Caki2 (cell line): ENCODE measurements at places on chromosomes 7 and 10.
A peak's percentile ranks its signal among the peaks of the same experiment; 100 is the strongest.

GRCh38 chr10:122112625-122113160 is 123.7 kb downstream of the TACC2 start:
- DNase-seq: peak; percentile 93

GRCh38 chr7:127891144-127891543 is 140.1 kb downstream of the LRRC4 start:
- no peak for DNase-seq

GRCh38 chr10:69639291-69640195 is 9.5 kb downstream of the FAM241B start:
- peak; percentile 44 for DNase-seq

DNA sequence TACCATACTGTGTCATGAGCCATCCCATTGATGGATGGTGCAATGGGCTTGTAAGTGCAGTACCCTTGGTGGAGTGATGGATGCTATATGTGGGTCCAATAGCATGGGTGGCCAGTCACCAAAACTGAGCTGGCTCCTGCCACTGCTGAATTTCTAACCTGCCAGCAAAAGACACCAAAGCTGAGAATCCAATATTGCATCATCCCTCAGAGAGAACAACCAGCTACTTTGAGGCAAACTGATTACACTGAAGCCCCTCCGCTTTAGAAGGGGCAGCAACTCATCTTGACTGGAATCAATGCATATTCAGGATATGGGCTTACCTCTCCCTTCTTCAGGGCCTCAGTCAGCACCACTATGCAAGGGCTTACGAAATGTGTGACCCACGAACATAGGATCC is 211.6 kb downstream of the DGKI start:
- DNase-seq: no peak

GRCh38 chr10:71970331-71970730 is 6.1 kb downstream of the CHST3 start:
- peak; percentile 67 for DNase-seq
